ENCODE measurements at places on chromosomes 12 and 14.

DNA sequence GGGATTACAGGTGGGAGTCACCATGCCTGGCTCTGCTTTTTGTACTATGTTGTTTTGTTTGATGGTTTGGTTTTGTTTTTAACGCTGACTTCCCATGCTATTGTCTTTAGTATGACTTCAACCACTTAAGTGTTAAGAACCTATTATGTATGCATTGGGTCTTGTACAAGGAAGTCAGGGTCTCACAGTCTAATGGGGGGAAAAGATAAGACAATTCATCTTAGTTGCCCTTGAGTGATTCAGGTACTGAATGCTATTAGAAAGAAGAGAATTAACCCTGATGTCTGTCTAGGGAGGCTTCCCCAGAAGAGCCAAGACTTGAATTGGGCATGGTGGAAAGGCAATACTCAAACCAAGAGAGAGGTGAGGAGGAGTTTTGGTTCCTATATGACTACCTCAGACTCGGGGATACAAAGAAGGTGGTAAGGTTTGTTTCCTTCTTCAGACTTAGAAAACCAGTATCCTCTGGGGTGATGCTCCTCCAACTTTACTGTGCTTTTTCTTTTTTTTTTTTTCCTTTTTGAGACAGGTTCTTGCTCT, 64.6 kb downstream of the SUSD6 start:
- no peak for DNase-seq

- peak; percentile 17 for DNase-seq
These were observed 211.3 kb upstream of the KRR1 start for GRCh38 chr12:75722714-75723200.

- no peak for DNase-seq
These were observed 183.8 kb downstream of the EMP1 start for GRCh38 chr12:13380297-13380696.

- no peak for DNase-seq
These were observed 101.1 kb downstream of the B4GALNT3 start for GRCh38 chr12:560691-561390.

DNA sequence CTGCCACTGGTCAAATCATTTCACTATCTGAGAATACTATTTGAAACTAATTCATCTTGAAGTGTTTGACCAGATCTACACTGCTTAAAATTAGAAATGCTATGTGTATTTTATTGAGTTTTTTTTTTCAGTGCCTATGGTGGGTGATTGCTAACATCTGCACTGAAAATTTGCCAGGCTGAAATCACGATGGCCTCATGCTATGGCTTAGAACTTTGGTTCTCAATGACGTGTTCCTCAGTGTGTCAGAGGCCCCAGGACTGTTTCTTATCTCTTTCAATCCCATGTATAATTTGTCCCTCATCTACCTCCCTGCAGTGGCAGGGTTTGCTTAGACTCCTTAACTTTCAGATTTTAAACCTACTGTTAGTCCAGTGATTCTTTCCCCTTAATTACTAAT, 36.2 kb upstream of the NKX2-8 start:
- DNase-seq = no peak

GRCh38 chr14:56422221-56422620, 157.4 kb upstream of the TMEM260 start:
- no peak for DNase-seq

DNA sequence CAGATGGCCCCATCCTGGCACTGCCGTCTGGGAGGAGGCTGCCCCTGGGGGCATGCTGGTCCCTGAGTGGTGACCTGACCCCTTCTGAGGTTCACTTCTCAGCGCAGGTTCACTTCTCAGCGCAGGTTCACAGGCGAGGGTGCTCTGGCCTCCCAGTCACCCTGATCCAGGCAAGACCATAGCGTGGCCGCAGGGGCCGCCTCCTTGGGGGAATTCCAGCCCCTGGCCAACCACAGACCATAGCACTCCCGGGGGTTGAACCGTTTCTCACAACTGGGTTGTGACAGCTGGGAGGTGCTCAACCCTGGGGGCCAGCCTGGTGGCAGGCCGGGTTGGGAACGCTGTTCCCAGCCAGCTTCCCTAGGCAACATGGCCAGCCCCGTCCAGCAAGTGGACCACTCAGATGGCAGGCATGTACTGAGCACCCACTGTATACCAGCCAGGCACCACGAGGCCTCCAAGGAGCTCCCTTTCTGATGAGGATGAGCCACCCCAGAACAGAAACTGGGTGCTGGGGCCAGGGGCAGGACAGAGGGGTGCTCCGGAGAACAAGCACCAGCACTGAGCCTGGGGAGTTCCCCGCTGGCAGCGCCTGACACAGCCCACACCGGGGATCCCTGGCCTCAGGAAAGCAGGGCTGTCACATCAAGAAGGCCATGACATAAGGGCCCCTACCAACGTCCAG, 28.3 kb upstream of the ZFP36L1 start:
- DNase-seq = no peak

GRCh38 chr14:95555053-95555452, 20.2 kb downstream of the GLRX5 start:
- DNase-seq = no peak

- DNase-seq = no peak
These were observed 152.3 kb downstream of the RAD51B start for GRCh38 chr14:67971627-67972625.

- DNase-seq = no peak
These were observed 413.8 kb upstream of the TMTC1 start for GRCh38 chr12:30197392-30198057.

DNA sequence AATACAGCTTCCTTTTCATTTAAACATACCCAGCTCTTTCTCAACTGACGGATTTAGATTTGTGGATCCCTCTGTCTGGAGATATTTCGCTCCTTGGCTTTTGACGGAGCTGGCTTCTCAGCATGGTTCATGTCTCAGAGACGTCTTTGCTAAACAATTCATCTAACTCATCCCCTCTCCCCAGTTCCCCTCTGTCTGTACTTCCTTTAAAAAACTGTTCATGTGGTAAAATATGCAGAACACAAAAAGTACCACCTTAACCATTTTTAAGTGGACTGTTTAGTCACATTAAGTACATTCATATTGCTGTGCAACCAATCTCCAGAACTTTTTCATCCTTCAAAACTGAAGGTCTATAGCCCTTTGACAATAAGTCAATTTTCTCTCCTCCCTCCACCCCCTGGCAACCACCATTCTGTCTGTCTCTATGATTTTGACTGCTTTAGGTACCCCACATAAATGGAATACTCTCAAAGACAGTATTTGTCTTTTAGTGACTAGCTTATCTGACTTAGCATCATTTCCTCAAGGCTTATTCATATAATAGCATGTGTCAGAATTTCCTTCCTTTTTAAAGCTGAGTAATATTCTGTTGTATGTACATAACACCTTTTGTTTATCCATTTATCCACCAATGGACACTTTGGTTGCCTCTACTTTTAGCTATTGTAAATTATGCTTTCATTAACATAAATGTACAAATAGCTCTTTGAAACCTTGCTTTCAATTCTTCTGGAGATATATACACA, 399.8 kb upstream of the SOX5 start:
- DNase-seq = no peak

DNA sequence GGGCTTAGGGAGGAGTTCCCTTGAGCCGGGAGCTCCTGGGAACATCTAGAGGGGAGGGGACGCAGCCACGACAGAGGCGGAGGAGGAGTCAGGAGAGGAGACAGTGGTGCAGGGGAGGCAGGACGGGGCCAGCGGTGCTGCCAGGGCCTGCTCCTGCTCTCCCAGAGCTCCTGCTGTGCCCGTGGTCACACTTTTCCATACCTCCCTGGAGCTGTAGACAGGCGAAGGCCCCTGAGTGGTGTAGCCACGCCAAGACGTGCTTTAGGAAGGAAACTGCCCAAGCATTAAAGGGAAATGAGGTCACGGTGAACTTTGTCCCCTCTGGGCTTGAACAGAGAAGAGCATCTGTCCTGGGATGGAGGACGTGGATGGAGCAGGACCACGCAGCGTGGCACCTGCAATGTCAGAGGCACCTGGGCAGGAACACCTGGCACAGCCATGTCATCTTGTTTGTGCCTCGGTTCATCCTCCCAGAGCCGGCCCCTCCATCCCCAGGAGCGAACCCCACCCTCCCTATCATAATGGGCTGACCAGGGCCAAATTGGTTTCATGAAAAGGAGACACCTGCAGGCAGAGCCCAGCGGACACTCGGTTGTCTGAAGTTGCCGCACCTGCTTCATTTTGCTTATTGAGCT, 239.5 kb upstream of the SFSWAP start:
- no peak for DNase-seq

DNA sequence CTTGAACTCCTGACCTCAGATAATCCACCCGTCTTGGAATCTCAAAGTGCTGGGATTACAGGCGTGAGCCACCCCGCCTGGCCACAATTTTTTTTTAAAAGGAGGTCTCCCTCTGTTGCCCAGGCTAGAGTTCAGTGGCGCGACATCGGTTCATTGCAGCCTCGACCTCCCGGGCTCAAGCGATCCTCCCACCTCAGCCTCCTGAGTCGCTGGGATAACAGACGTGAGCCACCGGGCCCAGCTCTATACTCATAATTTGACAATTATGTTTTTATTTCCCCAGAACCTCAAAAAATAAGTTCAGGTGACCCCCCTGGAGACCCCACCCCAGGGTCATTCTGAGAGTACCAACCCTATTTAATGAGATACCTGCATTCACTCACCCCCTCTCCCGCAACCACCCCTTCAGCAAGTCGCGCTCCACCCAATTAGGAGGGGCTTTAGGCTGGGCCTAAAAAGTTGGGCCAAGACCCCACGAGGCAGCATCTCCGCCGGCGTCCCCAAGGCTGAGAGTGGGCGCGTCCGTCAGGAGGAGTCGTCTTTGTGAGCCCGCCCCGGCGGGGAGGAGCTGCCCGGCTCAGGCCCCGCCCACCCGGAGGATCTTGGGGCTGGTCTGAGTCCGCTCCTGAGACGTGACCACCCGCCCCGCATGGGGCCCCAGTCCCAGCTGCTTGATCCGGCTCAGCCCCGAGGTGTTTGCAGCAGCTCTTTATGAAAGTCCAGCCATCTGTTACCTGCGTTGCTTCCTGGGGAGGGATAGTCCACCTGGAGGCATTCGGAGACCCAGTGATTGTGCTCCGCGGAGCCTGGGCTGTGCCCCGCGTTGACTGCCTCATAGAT, at the start of gene ANKRD33:
ANKRD33 (plus strand) TSS at position 628 of the 840 bp plus-strand sequence; CDS start at position 712, 84 bp downstream.
- no peak for DNase-seq

DNA sequence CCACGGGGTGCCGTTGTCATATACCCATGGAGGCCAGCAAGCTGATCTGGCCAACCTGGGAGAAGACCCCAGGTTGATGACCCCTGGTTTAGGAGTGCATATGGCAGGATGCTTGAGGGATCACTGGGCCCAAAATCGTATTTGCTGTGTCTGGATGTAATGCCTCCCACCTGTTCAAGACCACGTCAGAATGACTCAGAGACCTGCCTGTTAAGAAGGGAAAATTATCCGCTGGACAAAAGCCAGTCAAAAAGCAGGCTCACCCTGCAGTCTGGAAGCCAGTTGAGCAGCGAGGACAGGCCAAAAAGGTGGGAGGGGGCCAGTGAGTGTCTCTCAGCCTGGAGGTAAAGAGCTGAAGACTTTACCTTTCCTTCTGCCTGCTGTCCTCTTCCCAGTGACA, 449.2 kb downstream of the DPF3 start:
- no peak for DNase-seq

DNA sequence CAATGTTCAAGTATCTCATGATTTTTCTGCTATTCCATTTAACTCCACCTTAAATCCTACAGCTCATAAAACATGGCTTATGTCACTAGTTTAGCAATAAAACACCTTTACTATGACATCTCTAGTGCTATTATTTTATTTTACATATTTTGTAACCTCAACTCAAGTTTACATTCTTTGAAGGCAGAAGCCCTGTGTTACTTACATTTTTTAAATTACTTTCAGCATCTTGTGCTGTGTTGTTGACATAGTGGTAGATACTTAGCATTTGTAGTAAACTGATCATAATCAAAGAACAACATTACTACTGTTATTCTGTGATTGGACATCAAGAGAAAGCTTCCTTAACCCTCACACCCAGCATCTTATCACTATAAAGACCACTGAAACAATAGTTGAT, 216.1 kb downstream of the BMP4 start:
- no peak for DNase-seq

DNA sequence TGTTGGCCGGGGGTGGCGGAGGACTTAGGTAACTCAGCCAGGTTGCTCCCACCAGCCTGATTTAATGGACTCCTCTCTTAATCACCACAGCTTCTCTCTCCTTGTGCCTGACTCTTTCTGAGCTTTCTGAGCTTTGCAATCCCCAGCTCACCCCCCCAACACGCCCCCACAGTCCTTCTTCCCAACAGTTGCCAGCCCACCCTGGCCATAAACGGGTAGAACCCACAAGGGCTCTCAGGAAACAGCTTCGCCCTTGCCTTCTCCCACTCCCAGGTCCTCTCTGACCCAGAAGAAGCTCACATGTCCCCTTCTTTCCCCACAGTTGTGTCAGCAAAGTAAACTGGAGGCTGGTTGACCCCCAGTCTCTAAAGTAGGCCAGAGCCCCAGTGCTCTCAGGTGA, 32.9 kb downstream of the ZFP36L1 start:
- no peak for DNase-seq

- DNase-seq = no peak
These were observed 6.6 kb upstream of the NOP2 start for GRCh38 chr12:6574576-6575295.

GRCh38 chr12:116476227-116476822, 82.9 kb upstream of the MAP1LC3B2 start:
- no peak for DNase-seq

GRCh38 chr14:65877624-65878023, 465.1 kb downstream of the FUT8 start:
- no peak for DNase-seq

GRCh38 chr12:31106101-31106803, 32.6 kb downstream of the DDX11 start:
- no peak for DNase-seq

GRCh38 chr12:67592228-67593011, 56.1 kb upstream of the DYRK2 start:
- DNase-seq = no peak

DNA sequence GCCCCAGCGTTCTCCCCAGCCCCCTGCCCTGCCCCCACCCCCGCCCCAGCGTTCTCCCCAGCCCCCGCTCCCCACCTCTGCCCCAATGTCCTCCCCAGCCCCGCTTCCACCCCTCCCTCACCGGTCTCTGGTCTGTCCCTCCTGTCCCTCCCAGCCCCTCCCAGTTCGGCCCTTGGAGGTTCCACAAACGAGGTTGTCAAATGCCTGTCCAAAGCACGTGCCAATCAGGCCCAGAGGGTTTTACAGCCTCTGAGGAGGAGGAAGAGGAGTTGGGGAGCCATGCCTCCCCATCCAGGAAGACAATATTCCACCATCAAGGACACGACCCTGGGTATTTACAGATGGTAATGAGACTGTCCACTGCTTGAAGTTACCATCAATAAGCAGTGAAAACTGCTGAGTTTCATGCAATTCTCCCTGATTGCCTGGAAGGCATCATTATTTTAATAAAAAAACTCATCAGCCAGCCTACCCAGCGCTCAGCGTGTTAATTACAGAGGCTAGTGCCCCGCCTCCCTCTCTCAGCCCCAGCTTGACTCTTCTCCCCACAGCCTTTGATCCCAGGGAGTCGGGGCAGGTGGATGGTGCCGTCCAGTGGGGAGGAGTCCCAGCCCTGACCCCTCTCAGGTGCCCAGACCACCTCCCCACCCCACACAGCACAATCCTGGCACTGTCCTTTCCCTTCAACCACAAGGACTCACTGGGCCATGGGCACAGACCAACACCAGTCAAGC, 30.6 kb upstream of the C14orf180 start:
- DNase-seq = no peak

- DNase-seq = no peak
These were observed 74.8 kb upstream of the DICER1 start for GRCh38 chr14:95231966-95232633.

GRCh38 chr14:104512061-104512460, 67.5 kb upstream of the C14orf180 start:
- DNase-seq = no peak

- DNase-seq = no peak
These were observed 6.2 kb upstream of the CPNE8 start for GRCh38 chr12:38911611-38912010.

Measured in activated CD4-positive, alpha-beta T cell treated with anti-CD3 and anti-CD28 coated beads for 24 hours (primary cell).